T1000 (cell line): ENCODE measurements at places on chromosomes 4 and X.

GRCh38 chr4:179855469-179855868 lies 2387.7 kb upstream of the TENM3 start:
- peak; percentile 12 for DNase-seq

DNA sequence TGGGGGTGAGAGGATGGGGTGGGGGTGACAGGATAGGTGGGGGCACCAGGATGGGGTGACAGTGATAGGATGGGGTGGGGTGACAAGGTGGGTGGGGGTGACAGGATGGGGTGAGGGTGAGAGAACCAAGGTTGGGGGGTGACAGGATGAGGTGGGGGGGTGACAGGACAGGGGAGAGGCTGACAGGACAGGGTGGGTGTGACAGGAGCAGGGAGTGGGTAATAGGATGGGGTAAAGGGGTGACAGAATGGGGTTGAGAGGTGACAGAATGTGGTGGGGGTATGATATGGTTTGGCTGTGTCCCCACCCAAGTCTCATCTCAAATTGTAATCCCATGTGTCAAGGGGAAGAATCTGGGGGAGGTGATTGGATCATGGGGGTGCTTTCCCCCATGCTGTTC lies 26.0 kb downstream of the RNF212 start:
- DNase-seq = no peak

- DNase-seq = no peak
Measured at GRCh38 chrX:81201071-81201470, 642 bp downstream of the HMGN5 start.

DNA sequence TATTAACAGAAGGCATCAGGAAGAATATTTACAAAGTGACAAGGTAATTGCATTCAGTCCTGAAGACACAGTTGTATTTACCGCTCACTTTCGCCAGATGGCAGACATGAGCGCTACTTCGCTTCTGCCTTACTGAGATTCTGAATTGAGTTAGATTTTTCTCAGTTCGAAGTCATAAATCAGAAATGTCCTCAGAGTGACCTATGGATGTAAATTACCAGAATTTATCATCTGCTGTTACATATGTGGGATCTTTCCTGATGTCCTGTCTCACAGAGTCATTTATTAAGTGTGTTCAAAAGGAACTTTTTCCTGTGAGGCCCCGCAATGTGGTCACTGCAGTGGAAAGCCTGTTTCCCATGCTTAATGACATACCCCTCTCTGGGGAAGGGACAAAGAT lies 97.3 kb upstream of the DCLK2 start:
- no peak for DNase-seq

- DNase-seq = no peak
Measured at GRCh38 chr4:76696109-76696508, 201.8 kb downstream of the SOWAHB start.

- no peak for DNase-seq
Measured at GRCh38 chr4:160370046-160370445, 1267.2 kb downstream of the RAPGEF2 start.

- DNase-seq = no peak
Measured at GRCh38 chr4:114558446-114559020, 40.1 kb upstream of the UGT8 start.

GRCh38 chrX:136967966-136968365 lies 65.8 kb downstream of the GPR101 start:
- no peak for DNase-seq

DNA sequence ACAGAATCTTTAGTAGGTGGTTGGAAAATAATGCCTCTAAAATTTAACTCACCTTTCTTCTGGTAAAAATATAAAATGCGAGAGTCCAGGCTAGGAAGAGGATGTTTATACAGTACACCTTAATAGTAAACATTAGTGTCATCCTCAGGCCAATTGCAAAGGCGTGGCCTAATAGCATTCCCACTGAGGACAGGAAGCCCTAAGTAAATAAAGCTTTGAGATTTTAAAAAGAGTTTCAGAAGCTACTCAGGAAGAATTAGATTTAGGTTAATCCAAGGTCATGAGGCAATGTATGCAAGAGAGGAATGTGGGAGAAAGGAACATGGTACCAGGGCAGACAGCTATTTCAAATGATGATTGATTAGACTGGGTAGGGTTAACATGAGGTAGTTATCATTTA lies 49.5 kb downstream of the RPGR start:
- DNase-seq = no peak

DNA sequence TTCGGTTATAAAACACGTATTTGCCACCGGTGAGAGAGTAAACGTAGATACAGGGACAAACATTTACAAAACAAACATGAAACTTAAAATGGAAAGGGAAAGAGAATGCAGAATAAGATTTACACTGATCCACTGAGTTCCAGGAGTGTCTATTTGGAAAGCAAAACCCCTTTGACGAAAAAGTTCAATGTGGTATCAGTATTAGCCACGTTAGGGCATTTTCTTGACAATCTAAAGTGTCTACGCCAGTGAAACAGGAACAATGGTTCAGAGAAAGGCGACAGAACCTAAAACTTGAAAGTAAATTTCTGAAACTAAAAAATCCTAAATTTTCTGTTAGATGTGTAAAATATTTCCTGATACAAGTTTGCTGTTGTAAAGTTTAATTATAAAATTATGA lies 278.5 kb upstream of the TENM3 start:
- no peak for DNase-seq

DNA sequence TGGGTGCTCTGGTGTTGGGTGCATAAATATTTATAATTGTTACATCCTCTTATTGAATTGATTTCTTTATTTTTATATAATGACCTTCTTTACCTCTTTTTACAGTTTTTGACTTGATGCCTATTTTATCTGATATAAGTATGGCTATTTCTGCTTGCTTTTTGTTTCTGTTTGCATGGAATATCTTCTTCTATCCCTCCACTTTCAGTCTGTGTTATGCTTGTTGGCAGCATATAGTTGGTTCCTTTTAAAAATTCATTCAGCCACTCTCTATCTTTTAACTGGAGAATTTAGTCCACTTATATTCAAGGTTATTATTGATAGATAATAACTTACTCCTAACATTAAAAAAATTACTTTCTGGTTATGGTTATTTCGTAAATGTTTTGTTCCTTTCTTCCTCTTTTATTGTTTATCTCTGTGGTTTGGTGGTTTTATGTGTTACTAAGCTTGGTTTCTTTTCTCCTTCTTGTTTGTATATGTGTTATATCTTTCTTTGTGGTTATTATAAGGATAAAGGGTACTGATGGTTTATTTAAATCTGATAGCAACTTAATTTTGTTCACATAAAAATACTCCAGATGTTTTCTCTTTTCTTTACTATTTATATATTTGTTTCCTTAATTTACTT lies 69.5 kb downstream of the IL15 start:
- no peak for DNase-seq

- DNase-seq = no peak
Measured at GRCh38 chr4:138562544-138562991, 320.4 kb upstream of the SLC7A11 start.

- DNase-seq = no peak
Measured at GRCh38 chr4:37317104-37317643, 72.6 kb downstream of the NWD2 start.

DNA sequence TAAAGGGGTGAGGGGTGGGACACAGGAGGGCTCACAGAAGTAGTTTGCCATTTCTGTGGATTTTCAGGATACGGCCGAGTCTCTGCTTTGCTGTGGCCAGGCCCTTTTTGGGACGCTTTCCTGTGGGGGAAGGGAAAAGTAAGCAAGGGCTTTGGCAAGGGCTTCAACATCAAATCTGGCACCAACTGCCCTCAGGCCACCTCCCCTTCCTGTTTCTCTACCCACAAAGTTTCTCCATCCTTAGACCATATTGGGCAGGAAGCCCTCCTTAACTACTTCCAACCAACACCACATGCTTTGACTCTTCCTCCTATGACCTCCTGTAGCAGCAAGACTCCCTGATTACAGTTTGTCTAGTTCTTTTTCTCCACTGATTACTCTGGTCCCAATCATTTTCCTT lies 105.1 kb downstream of the PHF8 start:
- DNase-seq = no peak

DNA sequence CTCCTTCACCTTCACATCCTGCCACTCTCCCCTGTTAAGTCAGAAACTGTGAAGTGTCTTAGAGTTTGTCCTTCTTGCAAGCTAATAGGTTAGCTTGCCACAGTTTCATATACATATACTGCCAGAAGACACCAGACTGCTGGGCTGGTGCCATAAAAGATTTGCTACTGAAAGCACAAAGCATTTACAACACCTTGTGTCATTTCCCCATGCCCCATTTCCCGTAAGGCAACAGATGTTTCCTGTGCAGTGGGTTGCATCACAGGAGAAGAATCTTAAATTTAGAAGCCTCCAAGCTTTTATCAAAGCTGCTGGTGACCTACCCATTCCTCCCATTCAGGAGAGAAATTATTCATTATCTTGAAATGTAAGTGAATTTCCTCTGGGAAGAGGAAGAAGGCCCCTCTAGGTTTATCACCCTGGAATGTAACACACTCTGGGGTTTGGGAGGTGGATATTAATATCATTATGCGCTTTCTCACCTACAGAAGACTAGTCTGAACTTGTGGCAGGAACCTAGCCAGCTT lies 34.5 kb upstream of the RAB33B start:
- DNase-seq = no peak

DNA sequence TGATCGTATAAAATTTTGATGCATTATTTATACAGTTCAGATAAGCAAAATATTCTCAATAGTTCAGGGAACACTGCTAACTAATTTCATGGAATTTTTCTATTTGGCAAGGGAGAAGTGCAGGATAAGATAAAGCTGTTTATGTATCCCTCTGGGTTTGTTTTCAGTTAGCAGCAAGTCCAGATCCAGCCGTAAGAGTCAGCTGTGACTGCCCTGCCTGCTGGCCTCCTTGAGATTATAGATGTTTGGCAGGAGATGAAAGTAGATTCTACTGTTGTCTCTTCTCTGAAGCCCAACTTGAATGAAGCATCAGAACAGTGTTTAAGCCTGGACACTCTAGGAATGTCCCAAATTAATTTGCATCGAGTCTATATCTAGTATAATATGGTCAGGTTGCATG lies 29.5 kb downstream of the ANTXR2 start:
- DNase-seq = no peak

GRCh38 chr4:140719022-140719421 lies 37.2 kb downstream of the TBC1D9 start:
- DNase-seq = no peak

DNA sequence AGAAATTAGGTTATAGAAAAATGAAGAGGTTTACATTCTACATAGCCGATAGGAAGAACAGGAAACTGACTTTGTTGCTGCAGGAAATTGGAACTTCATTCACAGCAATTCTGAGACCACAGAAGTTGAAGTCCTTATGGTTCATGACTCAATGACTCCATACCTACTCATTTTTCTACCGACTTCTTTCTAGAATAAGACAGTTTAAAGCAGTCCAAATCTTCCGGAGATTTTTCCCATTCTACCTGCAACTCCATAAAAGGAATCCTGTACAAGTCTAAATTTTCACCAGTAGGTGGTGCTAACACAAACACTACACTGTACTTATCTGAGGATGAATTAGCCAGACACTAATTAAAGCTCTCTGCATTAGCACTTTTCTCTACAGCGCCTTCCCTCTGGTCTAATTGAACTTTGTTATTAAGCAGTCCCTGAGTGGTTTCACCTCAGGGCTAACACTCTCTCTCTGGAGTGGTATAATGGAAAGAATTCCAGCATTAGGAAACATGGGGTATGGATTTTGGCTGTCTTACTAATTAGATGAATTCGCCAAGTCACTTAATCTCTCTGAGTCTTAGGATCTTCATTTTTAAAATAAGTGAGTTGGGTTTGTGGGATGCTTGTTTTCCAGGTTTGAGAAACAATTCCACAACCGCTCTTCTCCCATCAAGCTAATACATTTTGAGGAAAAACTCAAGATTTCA lies 167.9 kb downstream of the SMIM20 start:
- DNase-seq = no peak

DNA sequence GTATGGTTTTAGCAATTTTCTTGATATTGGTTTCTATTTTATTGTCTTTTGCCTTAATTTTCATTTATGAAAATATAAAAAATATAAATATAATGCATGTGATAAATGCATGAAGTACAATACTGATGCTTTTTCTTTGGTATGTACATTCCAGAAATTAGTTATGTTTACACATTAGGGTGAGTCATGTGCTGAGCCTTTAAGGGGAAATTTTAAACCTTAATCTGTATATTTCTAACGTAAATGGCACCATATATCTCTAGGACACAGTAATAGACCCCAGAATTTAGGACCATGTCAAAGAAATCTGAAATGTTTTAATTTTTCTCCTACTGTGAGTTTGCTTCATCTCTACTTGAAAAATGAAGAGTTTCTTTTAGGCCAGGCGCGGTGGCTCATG lies 117.8 kb upstream of the SPRY1 start:
- no peak for DNase-seq

GRCh38 chrX:43939187-43939926 lies 33.8 kb downstream of the NDP start:
- no peak for DNase-seq

DNA sequence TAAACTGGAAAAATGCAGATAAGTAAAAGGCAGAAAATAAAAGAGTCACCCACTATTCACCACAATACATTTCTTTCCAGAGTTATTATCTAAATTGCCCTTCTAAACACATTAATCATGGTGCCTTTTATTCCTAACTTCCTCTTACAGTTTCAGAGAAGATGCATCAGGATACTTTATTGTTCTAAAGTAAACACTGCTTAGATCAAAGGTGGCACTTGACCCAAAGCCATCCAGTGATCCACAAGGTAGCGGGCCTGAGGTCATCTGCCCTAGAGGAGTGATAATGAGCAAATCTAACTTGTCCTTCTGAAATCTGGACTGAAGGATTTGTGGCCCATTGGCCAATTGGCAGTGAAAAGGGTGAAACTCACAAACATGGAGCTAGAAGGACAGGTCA lies 12.0 kb upstream of the TMEM154 start:
- no peak for DNase-seq

DNA sequence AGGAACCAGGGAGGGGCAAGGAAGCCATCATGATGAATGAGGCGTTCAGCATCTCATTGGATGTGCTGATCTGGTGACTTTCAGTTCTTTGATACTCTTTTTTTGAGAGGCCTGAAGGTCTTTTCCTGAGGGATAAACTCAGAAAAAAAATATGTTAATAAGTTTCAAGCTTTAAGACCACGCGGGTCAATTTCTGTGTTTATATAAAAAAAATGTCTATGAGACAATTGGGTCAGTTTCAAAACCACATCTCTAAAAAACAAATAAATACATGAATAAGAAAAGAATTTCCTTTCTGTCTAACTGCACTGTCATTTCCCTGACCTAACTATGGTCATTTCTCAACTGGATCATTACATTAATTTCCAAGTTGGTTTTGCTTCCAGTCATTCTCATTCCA lies 62.6 kb downstream of the TRIML1 start:
- DNase-seq = peak; percentile 3

DNA sequence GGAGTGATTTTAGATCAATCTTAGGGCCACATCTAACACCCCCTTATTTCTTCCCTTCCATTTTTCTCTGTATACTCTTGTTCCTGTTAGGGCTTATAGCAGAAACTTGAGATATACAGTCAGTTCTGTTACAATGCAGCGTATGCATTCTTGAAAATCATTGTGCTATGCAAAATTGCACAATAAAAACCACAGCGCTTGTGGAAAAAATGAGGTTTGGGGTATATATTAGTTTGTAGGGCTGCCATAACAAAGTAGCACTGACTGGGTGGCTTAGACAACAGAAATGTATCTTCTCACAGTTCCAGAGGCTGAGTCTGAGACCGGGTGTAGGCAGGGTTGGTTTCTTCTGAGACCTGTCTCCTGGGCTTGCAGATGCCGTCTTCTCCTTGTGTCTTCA lies 59.0 kb downstream of the WWC2 start:
- DNase-seq = no peak

- no peak for DNase-seq
Measured at GRCh38 chrX:6904156-6904555, 243.4 kb upstream of the STS start.

- no peak for DNase-seq
Measured at GRCh38 chr4:182271731-182272130, 28.5 kb downstream of the TENM3 start.

GRCh38 chr4:170087163-170087700 lies 2.5 kb downstream of the AADAT start:
- DNase-seq = no peak
